ENCODE measurements at places on chromosomes 7 and 10.
A peak's percentile ranks its signal among the peaks of the same experiment; 100 is the strongest.

- DNase-seq: no peak
These were observed 23.8 kb upstream of the MKI67 start for GRCh38 chr10:128150045-128150493.

DNA sequence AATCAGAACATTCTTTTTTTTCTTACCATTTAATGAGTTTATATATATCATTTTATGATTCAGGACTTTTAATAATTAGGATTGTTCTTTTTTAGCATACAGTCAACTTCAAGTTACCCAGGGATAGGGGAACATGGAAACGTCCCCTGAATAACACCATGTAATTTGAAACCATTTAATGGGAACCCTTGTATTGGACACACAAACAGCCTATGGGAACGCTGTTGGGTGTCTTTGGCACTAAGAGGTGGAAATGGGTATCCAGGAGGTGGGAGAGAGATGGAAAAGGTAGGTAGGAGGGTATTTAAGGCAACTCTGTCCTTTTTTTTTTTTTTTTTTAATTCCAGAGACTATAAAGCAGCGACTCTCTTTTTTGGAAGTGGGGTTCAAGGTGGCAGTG, 2.6 kb downstream of the LUC7L2 start:
- DNase-seq: no peak

- DNase-seq: no peak
These were observed 261.6 kb downstream of the CELF2 start for GRCh38 chr10:11279314-11279713.

DNA sequence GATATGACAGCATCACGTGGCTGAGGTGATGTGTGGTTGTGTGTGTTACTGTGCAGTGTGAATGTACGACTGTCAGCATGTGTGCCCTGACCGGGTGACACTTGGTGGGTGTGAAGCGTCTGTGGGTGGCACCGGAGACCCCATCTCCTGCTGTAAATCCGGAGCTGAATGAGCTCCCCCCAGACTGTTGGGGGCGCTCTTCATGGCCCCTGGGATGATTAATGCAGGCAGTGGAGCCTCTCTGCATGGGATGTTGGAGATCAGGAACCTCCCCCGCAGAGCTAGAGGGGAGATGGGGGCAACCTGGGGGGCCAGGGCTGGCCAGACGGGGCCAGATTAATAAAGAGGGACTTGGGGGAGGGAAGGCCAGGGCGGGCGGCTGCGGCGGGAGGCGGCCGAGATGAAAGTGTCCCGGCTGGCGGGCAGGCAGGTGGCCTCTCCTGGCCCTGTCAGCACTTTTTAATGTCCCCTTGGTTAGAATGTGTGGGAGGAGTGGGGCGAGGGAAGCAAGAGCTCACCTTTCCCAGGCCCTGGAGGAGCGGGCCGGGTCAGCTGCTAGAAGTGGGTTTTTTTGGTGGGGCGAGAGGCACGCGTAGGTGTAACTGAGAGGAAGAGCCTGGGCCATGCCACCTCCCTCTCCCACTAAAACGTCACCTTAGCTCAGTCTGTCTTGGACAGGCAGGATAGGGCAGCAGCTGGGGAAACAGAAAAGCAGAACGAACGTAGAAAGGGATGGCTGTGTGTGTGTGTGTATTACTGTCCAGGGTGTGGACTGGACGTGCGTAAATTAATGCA, 34.1 kb downstream of the HIF1AN start:
- DNase-seq: no peak

- no peak for DNase-seq
These were observed 589 bp downstream of the LSM8 start for GRCh38 chr7:118184565-118184940.

DNA sequence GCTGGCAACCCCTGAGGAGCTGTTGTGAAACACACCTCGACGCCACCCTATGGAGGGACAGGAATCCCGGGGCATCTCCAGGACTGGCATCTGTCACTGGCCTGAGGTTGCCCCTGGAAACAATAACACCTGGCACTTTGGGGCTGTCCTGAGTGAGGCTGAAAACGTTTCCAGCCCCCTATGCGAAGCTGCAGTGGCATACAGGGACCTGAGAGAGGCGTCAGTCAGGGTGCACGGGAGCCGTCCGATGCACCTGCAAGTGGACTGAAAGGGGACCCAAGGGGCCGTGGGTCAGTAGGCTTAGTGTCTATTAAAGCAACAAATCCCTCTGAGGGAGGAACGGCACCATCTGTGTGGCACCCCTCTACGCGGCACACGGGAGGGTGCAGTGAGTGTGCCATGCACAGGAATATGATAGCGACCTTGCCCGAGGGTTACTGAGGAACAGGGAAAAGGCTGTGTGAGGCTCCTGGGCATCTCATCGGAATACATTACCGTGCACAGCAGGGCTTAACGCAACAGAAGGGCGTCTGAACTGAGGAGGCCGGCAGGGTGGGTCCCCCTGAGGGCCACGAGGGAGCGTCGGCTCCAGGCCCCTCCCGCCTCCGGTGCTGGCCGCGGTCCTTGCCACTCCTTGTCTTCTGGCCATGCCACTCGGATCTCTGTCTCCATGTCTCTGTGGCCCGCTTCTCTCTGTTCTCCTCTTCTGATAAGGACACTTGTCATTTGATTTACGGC, 50.4 kb downstream of the FOXL3 start:
- no peak for DNase-seq

DNA sequence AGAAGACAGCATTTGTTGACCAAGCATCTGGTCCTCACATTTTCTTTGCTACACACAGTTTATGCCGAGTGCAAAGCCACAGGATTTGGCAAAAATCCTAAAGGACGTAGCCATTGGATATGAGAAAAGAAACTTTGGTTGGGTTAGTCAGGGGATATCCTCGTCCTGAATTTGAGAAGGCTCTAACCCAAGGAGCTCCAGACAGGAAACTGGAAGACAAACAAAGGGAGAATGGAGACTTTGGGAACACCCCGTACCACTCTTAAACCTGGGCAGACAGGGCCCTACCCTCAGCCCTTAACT, 146.6 kb upstream of the FRMD4A start:
- DNase-seq: no peak

- DNase-seq: no peak
These were observed 29.3 kb downstream of the SEMA3C start for GRCh38 chr7:80889525-80889924.

DNA sequence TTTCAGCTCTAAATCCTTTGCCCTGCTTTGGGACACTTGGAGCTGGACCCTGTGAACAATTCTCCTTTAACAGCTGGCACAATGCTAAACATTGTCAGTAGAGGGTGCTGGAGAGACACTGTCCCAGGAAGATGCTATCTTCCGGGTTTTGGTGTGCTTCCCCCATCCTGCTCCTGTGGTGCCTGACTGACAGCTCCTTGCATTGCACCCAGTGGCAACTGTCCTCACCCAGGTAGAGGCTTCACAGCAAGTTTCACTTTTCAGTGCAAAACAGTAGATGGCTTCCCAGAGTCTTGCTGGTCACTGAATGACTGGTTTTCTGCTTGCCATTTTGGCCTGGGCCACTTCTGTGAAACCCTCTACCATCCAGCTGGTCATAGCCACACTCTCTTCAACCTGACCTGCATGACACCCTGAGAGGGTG, 77.3 kb downstream of the CDC14C start:
- DNase-seq: no peak

DNA sequence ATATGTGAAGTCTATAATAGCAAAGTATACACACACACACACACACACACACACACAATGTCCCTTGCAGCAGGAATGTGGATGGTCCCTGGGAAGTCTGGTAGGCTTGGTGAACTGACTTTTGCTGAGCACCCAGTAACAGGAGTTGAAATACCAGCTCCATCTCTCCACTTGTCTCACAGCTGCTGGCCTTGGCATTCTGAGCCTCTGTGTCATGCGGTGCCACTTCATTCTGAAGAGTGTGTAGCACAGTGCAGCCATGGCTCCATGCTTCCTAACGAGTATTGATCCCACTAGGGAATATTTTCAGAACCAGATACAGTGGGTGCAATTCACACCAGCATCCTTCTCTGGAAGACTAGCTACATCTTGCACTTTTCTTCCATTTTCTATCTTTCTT, 192.4 kb downstream of the ADARB2 start:
- no peak for DNase-seq

- DNase-seq: no peak
These were observed 59.7 kb upstream of the HABP2 start for GRCh38 chr10:113493195-113493594.

DNA sequence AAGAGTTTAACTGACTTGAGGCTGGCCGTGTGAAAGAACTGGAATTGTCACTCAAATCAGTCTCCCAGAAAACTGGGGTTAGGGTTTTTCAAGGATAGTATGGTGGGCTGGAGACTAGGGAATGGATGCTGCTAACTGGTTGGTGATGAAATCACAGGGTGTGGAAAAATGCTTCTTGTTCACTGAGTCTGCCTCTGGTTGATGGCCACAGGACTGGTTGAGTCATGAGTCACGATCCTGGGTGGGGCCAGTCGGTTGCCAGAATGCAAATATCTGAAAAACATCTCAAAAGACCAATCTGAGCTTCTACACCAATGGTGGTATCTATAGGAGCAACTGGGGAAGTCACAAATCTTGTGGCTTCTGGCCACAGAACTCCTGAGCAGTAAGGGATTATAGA, 16.3 kb upstream of the BAMBI start:
- no peak for DNase-seq

GRCh38 chr7:33201821-33202220, 72.5 kb downstream of the BBS9 start:
- DNase-seq: no peak

GRCh38 chr7:40419806-40420205, 285.0 kb downstream of the SUGCT start:
- DNase-seq: no peak

DNA sequence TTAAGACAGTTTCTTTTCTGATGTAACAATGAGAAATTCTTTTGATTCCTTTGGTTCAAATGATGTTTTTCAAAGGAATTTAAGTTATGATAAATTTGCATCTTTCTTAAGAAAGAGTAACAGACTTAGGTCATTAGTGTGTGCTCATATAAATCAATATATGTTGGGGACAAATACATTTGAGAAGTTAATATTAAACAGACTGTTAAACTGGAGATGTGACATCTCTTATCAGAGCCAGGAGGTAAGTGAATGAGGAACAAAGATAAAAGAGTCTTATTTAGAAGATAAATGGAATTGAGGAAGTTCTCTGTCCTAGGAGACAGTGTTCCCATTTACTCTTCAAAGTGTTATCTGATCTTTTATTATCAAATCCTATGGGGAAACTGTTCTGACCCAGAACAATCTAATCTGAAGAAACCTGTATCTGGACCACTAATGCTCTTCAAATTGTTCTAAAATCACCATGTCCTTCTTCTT, 104.8 kb upstream of the LAMB4 start:
- no peak for DNase-seq

- peak; percentile 18 for DNase-seq
These were observed 193.0 kb upstream of the PITRM1 start for GRCh38 chr10:3365630-3366029.

DNA sequence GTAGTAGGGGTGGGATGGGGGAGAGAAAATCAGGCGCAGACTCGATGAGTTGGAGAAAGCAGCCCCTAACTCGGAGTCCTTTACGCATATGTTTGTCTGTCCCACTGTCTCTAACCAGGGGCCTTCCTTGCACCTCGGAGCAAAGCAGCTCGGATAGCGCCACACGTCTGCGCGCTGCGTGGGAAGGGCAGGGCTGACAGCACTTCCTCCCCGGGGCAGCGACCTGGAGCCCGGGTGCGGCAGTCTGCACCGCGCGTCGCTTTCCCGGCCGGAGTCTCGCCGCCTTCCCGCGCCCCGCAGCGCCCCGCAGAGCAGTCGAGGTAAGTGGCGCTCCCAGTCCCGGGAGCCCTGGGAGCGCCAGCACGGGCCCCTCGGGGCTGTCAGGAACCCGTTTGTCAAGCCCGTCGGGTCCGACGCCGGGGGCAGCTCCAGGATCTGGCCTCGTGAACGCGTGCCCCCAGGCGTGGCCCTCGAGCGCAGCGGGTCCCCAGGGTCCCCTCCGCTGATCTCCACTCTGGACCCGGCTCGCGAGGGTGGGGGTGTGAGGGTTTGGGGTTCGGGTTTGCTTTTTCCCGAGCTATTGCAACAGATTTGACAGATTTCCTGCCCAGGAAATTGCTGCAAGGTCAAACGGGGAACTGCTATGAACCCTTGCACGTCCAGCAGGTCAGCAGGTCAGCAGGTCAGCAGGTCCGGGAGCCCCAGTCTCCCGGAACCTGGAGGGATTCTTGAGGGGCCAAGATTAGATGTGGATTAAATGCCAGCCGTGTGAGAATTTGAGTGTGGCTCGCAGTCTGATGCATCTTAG, 597 bp downstream of the APBB1IP start:
- no peak for DNase-seq

DNA sequence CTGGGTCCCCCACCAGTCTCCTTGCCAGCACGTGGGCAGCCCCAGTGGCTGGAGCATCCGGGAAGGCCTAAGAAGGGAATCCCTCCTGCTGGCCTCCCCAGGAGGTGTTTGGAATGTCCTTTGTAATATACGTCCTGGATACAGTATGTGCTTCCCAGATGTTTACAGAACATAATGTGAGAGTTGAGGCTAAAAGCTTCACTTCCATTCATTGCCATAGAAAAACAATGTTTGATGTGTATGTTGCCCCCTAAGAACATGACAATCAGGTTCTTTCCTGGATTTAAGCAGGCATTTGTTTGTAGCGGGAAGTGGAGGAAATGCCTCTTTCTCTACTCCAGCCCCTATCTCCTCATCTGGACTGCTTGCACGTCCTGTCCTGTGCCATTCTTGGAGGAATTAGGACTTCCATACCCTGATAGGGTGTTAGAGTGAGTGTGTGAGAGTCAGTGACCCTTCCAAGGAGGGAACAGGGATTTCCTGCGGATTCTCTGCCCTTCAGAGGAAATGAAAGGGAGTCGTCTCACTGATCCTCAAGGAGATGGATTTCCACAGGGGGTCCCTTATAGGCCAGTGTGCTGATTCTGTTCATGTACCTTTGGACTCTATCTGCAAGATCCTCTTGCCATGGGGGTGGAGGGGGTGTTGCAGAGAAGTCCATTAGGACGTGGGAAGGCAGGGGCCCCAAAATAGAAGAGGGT, 1.2 kb downstream of the IGFBP1 start:
- no peak for DNase-seq

DNA sequence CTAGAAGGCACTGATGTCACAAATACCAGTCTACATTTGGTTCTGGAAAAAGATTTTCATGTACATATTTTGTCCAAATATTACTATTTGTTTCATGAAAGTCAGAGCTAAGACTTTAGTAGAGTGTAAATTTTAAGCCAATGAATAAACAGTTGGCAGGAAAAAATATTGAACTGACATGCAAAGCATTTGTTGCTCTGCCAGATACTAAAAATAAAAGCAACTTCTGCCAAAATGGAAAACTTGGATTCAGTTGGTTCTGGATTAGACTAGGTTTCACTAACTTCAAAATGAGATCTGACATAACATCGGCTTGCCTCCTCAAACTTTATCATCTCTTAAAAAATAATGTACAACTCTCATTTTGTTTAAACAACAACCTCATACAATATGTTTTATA, 34.9 kb downstream of the FAM204A start:
- DNase-seq: no peak

GRCh38 chr7:138352570-138353461, 107.2 kb upstream of the TRIM24 start:
- no peak for DNase-seq

Data from NCI-H1417 treated with DMSO at 0.1 percent for 48 hours (cell line).